NCI-H1694 treated with DMSO at 0.1 percent for 48 hours (cell line): ENCODE measurements at places on chromosomes 12 and 14.

DNA sequence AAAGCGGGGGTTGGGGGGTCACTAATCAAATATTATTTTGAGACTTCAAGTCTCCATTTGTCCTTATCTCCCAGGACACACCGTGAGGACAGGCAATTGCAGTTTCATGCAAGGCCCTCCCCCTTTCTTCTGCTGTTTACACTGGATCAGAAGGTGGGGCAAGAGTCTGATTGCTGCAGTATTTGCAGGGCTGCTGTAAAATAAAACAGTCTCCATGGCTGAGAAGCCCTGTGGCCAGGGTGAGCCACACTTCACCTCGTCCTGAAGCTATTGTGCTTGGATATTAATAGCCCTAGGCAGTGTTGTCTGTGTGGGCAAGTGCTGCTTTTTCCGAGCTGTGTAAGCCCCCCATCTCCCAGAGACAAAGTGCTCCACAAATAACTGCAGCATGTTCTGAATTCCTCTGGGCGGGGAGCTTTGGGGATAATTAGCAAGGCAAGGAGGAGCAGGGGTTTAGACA, 187.4 kb upstream of the NTF3 start:
- DNase-seq: no peak

DNA sequence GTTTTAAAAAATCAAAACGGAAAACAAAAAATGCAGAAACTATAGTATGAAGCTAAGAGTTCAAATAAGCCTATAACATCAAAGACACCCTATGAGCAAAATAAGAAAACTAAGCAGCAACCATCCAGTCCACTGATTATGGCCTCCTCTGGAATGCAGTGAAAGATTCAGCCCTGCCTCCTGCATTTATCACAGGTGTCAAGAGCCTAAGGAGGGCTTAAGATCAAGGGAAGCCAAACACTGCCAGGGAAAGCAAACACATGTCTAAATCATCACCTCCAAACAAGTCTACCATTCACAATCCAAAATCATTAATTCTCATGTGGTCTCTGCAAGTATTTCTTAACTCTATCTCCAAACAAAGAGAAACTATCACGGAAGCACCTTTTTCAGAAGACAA, 28.4 kb downstream of the SARNP start:
- DNase-seq: no peak

GRCh38 chr14:28577711-28578131, 188.9 kb upstream of the FOXG1 start:
- DNase-seq: no peak

GRCh38 chr12:14567351-14568162, at the start of gene PLBD1:
PLBD1 (minus strand) TSS chr12:14567883; CDS start chr12:14567696, 187 bp downstream.
- no peak for DNase-seq

DNA sequence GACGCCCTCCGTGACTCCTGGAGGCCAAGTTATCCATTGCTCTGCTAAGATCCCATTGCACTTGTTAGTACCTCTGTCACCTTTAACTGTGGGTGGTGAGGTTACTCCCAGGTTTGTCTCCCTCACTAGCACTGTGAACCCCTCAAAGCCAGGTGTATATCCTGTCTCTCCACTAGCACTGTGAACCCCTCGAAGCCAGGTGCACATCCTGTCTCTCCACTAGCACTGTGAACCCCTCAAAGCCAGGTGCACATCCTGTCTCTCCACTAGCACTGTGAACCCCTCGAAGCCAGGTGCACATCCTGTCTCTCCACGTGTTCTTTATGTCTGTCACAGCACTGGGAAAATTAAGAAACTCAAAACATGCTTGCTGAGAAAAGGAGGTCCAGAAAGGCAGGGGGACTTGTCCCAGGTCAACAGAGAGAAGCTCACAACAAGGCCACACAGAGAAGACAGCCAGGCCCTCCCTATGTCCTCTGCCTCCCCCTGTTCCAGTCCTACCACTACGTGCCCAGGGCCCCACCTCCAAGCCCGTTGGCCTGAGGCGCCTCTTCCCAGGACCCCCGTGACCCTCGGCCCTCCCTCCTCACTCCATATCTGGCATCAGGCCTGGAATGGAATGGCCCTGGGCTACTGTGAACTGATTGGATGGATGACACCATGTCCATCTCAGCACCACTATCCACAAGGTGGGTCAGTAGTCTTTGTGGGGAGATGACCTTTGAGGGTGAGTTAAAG, 26.4 kb upstream of the FKBP4 start:
- DNase-seq: no peak

GRCh38 chr14:59463787-59464485, 1.2 kb downstream of the GPR135 start:
- DNase-seq: no peak

GRCh38 chr12:114690267-114691135, 6.5 kb upstream of the TBX3 start:
- DNase-seq: no peak

GRCh38 chr12:64780132-64780530, 20.9 kb upstream of the GNS start:
- DNase-seq: no peak

GRCh38 chr14:61076556-61076955, 95.5 kb downstream of the SLC38A6 start:
- DNase-seq: no peak

GRCh38 chr12:66603461-66603860, 75.4 kb downstream of the GRIP1 start:
- no peak for DNase-seq

DNA sequence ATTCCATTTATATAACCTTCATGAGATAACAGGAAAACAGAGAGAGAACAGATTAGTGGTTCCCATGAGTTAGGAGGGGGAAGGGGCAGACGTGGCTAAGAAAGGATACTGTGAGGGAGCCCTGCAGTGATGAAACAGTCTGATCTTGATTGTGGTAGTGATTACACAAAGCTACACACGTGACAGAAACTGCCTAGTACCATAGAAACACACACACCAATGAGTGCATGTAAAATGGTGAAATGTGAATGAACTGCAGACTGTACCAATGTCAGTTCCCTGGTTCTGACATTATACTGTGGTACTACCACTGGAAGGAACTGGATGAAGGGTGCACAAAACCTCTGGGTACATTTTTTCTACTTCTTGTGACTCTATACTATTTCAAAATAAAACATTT, 36.9 kb downstream of the NRDE2 start:
- no peak for DNase-seq

DNA sequence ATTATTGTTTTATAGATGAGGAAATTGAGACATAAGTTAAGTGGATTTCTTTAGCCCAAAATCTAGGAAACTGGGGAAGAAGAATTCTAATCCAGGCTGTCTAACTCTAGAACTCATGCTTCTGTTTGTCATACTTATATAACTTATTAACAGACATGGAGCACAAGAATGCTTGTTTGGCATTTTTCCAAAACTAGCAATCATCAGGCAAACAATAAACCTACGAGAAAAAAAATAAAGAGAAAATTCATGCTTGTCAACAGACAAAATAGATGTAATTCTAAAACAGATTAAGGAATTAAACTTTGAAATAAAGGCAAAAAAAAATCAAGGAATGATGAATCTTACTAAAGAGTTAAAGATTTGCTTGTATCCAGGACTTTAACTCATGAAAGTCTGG, 103.1 kb downstream of the METTL25 start:
- no peak for DNase-seq

- no peak for DNase-seq
These were observed 6.5 kb upstream of the APOLD1 start for GRCh38 chr12:12779007-12779406.

- DNase-seq: no peak
These were observed 198.9 kb downstream of the BMP4 start for GRCh38 chr14:53757732-53758131.

DNA sequence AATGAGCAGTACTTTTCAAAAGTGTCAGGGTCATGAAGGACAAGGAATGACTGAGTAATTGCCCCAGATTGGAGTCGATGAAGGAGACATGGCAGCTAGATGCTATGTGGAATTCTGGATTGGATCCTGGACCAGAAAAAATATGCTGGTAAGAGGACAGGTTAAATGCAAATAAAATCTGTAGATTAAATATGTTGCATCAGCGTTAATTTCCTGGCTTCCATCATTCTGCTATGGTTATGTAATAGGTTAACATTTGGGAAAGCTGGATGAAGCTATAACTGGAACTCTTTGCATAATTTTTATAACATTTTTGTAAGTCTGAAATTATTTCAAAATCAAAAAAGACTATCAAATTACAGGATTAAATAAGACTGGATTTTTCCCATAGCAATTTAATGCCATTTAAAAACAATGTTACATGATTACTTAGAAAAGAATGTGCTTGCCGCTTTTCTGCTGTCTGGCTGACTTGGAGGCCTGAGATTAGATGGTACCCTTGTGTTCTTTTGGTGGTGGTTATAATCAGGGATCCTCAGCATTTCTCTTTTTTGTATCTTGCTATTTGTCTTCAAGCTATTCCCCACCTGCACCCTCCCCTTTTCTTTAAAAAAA, 65.1 kb downstream of the FBXW8 start:
- DNase-seq: no peak

DNA sequence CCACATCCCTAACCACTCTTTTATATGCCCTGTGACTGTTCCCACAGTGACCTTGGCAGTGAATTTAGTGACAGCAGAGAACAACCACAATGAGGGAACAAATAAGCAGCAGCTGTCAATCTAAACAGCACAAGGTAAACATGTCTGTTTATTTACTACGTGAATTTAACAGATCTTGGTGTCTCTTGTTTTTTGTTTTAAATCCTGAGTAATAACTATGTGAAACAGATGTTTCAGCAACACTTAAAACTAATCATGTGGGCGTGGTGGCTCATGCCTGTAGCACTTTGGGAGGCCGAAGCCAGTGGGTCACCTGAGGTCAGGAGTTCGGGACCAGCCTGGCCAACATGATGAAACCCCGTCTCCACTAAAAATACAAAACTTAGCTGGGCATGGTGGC, 17.0 kb upstream of the CFAP54 start:
- DNase-seq: peak; percentile 31

GRCh38 chr14:100271247-100271939, 32.4 kb downstream of the YY1 start:
- peak; percentile 55 for DNase-seq

GRCh38 chr12:43858096-43858495, 22.2 kb downstream of the TMEM117 start:
- DNase-seq: peak; percentile 15

DNA sequence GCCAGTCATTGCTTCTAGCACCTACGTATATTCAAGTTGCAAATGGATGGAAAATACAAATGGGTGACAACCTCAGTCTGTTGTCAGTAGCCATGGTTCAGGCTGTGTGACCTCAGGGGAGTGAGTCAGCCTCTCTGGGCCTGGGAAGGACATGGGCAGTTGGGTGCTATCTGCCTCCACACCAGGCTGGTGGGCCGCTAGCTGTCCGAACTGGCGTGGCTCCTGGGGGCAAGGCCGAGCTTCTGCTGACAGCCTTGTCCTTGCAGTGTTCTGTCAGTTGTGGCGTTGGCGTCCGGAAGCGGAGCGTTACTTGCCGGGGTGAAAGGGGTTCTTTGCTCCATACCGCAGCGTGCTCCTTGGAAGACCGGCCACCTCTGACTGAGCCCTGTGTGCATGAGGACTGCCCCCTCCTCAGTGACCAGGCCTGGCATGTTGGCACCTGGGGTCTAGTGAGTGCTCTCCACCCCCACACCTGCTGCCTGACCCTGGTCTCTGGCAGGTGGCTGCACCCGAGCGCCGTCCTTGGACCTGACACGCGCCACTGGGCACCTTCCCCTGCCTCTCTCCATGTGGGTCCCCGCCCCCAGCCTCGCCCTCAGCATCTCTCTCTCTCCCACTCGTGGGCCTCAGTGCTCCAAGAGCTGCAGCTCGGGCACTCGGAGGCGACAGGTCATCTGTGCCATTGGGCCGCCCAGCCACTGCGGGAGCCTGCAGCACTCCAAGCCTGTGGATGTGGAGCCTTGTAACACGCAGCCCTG, 17.1 kb downstream of the PAPLN start:
- no peak for DNase-seq

DNA sequence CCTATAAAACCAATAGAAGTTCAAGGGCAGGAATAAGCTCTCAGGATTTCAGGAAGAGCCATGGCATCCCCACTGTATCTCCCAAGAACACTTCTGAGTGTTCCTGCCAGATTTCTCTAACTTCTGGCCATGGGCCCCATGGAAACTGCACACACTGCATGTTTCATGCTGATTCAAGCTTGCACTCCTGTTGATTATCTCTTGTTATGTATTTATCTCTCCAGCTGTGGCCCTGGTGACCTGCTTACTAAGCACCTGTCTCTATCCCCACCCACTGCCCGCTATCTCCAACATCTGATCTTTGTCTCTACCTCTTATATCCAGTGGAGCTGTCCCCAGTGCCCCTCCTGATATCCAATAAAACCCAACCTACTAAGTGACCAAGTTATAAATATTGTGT, 285.3 kb downstream of the PDZRN4 start:
- no peak for DNase-seq

- DNase-seq: no peak
These were observed 7.8 kb upstream of the EGLN3 start for GRCh38 chr14:33958605-33959226.

DNA sequence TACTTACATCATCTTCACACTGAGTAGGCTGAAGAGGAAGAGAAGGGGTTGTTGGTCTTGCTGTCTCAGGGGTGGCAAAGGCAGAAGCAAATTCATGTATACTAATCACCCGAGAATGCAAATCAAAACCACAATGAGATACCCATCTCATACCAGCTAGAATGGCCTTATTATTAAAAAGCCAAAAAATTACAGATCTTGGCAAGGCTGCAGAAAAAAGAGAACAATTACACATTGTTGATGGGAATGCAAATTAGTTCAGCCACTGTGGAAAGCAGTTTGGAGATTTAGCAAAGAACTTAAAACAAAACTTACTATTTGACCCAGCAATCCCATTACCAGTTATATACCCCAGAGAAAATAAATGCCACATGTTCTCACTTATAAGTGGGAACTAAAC, 154.9 kb downstream of the SEC23A start:
- no peak for DNase-seq

GRCh38 chr12:132602572-132603239, 7.7 kb downstream of the LRCOL1 start:
- no peak for DNase-seq

- DNase-seq: no peak
These were observed 35.3 kb downstream of the KICS2 start for GRCh38 chr12:64186789-64187188.

GRCh38 chr12:51009056-51009440, 17.1 kb downstream of the SLC11A2 start:
- peak; percentile 35 for DNase-seq

GRCh38 chr12:128791395-128792322, 32.1 kb downstream of the SLC15A4 start:
- DNase-seq: no peak

- no peak for DNase-seq
These were observed 160.8 kb upstream of the LMO3 start for GRCh38 chr12:16766736-16767135.
